PC-3 (cell line): ENCODE measurements at places on chromosomes 6 and 20. TPM values are rescaled to one million over a fixed set of nuclear protein-coding genes. Genes with fewer than 3 reads are reported as not detected.

Gene KIAA1755
- total RNA-seq, result 0.44 and 0.86 TPM in 2 replicates

DNA sequence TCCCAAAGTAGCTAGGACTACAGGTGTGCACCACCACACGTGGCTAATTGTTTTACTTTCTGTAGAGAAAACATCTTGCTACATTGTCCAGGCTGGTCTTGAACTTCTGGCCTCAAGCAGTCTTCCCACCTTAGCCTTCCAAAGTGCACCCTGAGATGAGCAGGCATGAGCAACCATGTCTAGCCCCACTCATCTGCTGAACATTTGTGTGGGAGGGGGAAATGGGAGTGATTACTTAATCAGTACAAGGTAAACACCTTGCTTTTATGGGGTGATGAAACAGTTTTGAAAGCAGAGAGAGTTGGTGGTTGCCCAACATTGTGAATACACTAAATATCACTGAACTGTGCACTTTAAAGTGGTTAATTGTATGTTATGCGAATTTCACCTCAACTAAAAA, 5.3 kb downstream of the APMAP start:
- no peak for DNase-seq

GRCh38 chr6:148348778-148349177, 6.1 kb downstream of the SASH1 start:
- no peak for DNase-seq

Gene CHRNA4
- not detected in 2 replicates for total RNA-seq

Gene C6orf141
- 43.8 and 49.4 TPM in 2 replicates for total RNA-seq

DNA sequence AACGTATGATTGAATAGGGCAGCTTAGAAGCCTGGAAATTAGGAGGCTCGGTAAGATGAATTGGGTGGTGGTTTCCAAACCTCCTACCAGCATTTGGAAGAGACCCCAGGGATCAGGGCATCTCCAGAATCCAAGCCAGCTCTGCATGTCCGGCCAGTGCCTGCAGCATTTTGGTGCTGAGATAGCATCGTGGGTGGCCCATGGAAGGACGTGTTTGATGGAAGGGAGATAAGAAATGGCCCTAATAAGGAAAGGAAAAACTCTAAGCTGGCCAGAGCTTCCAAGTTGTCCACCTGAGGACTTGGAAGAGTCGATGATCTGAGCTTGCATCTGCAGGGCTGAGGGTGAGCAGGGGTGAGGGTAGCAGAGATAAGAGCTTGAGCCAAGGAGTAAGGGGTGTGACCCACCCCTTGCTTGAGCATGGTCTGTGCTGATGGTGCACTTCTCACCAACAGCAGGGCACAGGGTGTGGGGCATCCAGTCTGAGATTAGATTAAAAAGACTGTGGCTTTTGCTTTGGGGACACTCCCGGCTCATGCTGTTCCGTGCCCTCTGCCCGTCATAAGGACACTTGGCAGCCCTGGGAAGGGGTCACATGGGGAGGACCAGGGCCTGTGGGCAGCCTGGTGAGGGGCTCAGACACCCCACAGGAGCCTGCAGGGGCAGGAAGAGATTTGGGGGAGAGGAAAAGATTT, 213.2 kb downstream of the ERMARD start:
- no peak for DNase-seq

Gene ZNF391
- 1.7 and 5.9 TPM in 2 replicates for total RNA-seq

Gene RNF182
- total RNA-seq, result 20.2 and 24.7 TPM in 2 replicates

- no peak for DNase-seq
Measured at GRCh38 chr20:34458631-34459030, 57.6 kb upstream of the DYNLRB1 start.

Gene SLC17A1
- total RNA-seq, result not detected in 2 replicates

Gene PRKN
- total RNA-seq, result not detected in 2 replicates

Gene CYP21A2
- not detected in 2 replicates for total RNA-seq

Gene TNF
- total RNA-seq, result not detected in 2 replicates

Gene SLC52A3
- total RNA-seq, result 4.2 and 5.9 TPM in 2 replicates

- no peak for DNase-seq
Measured at GRCh38 chr20:37954190-37954589, 51.3 kb downstream of the VSTM2L start.

DNA sequence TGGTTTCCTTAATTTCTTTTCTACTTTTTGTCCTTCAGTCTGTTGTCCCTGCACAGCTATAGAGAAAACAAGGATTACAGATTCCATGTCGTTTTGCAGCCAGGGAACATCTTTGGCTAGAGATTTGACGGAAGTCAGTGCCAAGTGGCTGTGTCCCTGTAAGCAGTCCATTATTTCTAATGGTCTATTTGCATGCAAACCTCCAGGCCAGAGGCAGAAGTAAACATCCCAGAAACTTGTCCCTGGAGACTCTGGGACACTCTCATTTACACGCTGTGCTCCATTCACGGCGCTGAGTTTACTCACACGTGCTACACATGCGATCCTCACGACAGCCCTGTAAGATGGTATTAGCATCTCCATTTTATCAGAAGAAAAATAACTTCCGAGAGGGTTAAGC, 355.5 kb downstream of the PRKN start:
- no peak for DNase-seq

Gene MEI4
- not detected in 2 replicates for total RNA-seq

Gene FAM83D
- total RNA-seq, result 69.6 and 81.4 TPM in 2 replicates

- peak; percentile 50 for DNase-seq
Measured at GRCh38 chr6:12288914-12289313, 1.2 kb upstream of the EDN1 start.

- DNase-seq, result no peak
Measured at GRCh38 chr20:20447196-20447595, 79.3 kb downstream of the INSM1 start.

GRCh38 chr20:57898332-57898731, 188.5 kb upstream of the PMEPA1 start:
- no peak for DNase-seq

DNA sequence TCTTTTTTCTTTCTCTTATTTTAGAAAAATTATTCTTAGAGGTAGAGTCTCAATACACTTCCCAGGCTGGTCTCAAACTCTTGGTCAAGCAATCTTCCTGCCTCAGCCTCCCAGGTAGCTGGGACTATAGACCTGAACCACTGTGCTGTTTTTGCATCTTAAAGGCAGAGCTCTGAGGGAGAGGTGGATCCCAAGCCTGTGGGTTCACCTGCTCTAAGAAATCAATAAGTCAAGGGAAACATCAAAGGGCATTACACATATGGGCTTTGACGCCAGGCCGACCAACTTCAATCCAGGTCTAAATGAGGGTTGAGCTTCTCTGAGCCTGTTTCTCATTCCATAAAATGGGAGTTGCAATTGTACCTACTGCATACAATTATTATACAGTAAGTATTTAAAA, 223.9 kb downstream of the LY86 start:
- no peak for DNase-seq

DNA sequence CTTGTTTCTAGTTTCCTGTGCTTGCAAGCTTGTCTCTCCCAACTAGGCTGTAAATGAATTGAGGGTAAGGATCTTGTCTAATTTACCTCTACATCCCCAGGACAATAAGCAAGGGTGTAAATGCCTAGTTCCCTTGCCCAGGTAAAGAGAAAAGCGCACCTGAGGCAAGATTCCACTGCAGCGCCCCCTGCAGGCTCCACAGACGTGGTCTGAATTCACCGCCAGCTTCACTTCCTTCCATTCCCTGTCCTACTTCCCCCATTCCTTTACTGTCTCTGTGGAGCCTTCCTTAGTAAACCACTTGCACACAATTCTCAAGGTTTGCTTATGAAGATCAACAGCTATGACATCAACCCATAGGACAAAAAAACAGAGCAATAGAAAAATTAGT, 42.3 kb downstream of the ANKEF1 start:
- DNase-seq, result no peak

- peak; percentile 52 for DNase-seq
Measured at GRCh38 chr20:58389324-58389967, 417 bp downstream of the VAPB start.

DNA sequence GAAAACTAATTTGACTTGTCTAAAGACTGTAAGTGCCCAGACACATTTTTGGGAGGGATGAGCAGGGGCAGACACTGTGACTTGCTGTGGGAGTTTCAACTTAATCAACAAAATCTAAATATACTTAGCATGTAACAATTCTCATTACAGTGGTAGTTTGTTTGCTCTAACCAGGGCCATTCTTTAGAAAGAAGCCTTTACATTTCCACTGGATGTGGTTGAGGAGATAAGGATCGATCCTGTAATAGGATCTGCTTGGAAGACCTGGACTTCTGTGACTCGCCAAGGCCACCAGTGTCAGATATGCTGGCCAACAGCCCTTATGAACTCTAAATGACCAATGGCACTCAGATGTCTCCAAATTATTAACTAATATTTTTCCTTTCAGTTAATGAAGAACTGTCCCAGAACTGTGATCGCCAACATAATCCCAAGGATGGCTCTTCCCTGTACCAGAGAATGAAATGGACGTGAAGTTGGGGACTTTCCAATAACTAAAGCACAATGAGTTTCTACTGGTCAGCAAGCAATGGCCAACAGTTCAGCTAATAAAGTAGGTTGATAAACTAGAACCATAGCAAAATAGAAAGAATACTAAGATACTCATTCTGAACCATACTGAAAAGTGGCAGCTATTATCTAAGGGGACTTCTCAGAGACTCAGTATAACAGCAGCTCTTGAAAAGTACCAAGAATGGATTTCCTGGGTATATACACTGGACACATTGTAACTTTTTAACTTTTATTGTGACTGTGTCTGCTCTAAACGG, 7.5 kb downstream of the SMLR1 start:
- no peak for DNase-seq

GRCh38 chr20:11234181-11234580, 560.4 kb upstream of the JAG1 start:
- no peak for DNase-seq

Gene CFAP61
- total RNA-seq, result not detected in 2 replicates

Gene HLA-DOB
- total RNA-seq, result 0.29 and 0.63 TPM in 2 replicates

Gene LRRC73
- total RNA-seq, result 0.22 and 0.75 TPM in 2 replicates

Gene TMEM217
- total RNA-seq, result 2.2 and 2.4 TPM in 2 replicates
